Peyer's patch (tissue), 4 donors: ENCODE measurements at places on chromosomes 3 and 15. TPM values are rescaled to one million over a fixed set of nuclear protein-coding genes. Genes with fewer than 3 reads are reported as not detected.

- no peak for DNase-seq
These were observed 15.7 kb downstream of the AQR start for GRCh38 chr15:34953851-34954250.

DNA sequence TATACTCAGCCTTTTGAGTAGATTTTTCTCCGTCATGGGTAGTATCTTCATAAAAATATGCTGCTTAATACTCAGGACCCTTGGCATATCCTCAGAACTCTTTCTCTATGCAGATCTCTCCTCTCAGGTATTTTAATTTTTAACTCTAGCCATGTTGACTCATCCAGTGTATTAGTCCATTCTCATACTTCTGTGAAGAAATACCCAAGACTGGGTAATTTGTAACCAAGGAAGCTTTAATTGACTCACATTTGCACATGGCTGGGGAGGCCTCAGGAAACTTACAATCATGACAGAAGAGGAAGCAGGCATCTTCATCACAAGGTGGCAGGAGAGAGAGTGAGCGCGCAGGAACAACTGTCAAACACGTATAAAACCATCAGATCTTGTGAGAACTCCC is 129.3 kb upstream of the CD96 start:
- DNase-seq, result no peak

GRCh38 chr3:178456621-178457285 is 79.5 kb upstream of the KCNMB2 start:
- DNase-seq, result no peak

- no peak for DNase-seq
These were observed 76.3 kb downstream of the SMARCC1 start for GRCh38 chr3:47705391-47705790.

DNA sequence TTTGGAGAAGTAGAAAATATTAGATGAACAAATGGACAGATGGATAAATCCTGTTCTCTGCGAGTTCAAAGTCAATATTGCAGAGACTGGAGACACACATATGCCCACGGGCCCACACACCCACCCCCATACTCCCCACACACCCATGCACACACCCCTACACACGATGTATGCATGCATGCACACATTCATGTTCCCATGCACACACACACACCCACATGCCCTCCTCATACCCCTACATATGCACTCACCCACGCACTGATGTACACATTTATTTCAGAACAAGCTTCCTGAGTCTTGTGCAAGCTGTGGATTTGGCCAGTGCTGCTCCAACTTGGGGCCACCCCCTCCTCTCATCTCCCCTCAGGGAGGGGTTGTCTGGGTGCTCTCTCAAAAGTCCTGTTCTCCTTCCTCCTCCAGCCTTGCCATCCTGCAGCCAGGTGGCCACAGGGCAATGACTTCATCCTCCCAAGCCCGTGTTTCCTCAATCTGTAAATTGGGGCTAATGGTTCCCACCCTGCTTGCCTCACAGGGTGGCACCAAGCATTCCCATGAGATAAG is 16.4 kb downstream of the MAPKAPK3 start:
- DNase-seq, result no peak

DNA sequence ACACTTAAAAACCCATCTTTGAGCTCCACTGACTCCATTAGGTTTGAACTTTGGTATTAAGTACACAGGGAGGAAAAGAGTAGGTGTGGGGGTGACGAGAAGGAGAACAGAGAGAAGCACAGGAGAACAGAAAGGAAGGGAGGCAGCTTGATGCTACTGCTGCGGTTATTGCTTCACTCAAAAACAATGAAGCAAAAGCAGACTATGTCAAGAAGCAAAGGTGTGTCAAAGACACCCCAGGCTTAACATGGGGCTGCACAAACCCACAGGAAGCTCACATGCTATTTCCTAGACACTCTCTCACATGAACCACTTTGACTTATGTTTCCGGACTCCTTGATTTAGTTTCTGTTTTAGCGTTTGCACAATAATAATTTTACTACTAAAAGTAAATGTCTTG is 961.0 kb upstream of the CFAP20DC start:
- no peak for DNase-seq

- DNase-seq, result no peak
These were observed 3.2 kb upstream of the ANKRD63 start for GRCh38 chr15:40286061-40286532.

DNA sequence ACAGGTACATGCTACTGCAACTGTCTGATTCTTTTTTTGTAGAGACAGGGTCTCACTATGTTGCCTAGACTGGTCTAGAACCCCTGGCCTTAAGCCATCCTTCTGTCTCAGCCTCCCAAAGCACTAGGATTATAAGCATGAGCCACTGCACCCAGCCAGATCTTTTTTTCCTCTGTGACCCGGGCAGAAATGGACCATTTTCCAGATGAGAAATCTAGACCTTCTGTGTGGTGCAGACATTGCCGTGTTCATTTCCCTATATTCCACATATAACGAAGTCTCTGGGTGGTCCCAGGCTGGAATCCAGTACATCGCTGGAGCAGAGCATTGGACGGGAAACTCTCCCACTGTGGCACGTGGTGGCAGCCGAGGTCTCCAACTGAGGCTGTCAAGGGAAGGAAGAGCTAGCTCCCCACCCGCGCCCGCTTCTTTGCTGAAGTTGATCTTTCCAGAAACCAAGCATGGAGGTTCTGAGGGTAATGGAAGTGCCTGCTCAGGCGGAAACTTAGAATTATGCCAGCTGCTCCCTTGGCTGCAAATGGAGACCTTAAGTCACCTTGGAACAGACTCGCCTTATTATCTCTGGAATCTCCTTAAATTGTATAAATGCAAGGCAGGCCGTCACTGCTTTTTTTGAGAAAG is 23.1 kb upstream of the TXNRD3 start:
- no peak for DNase-seq

DNA sequence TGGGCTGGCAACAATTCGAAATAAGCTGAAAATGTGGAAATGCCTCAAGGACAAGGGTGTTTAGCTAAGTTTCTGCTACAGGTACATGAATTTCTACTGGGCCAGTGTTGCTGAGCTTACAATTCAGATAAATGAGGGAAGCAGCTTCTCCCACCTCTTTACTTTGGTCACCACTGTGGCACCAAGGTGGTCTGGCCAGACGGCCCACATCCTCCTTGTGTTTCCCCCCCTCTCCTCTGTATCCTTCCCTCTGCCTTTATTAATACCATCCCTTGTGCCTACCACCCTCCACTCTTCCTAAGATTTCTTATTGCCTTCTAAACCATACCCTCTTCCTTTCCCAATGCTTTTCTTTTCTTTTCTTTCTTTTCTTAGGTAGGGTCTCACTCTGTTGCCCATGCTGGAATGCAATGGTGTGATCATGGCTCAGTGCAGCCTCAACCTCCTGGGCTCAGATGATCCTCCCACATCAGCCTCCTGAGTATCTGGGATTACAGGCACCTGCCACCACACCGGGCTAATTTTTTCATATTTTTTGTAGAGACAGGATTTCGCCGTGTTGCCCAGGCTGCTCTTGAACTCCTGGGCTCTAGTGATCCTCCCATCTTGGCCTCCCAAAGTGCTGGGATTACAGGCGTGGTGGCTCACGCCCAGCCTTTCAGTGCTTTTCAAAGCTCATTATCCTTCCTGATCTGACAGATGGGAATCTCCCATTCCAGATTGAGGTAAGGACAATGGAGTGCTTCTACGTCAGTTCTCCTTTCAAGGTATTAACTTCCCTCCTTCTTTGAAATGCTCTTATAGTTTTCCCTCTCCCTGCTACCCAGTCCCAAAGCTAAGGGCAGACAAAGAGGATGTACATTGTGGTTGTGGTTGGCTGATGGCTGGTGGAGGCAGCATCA is 14.8 kb downstream of the ANXA2 start:
- no peak for DNase-seq

DNA sequence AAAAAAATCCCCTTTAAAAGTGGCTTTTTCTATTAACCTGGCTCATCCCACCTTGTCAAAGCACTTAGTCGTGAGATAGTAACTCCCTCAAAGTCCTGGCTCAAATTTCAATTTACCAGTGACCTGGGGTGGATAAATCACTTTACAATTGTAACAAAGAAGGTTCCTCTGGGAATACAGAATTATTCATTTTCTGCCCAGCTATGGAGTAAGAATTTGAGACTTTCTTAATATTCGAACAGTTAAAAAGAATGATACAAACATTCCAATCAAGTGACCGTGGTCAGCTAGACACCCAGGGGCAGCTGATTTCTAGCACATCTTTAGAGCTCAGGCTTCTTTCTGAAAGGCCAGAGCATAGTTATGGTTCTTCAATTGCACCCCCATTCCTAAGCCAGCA is 291.0 kb upstream of the TGFBR2 start:
- no peak for DNase-seq

DNA sequence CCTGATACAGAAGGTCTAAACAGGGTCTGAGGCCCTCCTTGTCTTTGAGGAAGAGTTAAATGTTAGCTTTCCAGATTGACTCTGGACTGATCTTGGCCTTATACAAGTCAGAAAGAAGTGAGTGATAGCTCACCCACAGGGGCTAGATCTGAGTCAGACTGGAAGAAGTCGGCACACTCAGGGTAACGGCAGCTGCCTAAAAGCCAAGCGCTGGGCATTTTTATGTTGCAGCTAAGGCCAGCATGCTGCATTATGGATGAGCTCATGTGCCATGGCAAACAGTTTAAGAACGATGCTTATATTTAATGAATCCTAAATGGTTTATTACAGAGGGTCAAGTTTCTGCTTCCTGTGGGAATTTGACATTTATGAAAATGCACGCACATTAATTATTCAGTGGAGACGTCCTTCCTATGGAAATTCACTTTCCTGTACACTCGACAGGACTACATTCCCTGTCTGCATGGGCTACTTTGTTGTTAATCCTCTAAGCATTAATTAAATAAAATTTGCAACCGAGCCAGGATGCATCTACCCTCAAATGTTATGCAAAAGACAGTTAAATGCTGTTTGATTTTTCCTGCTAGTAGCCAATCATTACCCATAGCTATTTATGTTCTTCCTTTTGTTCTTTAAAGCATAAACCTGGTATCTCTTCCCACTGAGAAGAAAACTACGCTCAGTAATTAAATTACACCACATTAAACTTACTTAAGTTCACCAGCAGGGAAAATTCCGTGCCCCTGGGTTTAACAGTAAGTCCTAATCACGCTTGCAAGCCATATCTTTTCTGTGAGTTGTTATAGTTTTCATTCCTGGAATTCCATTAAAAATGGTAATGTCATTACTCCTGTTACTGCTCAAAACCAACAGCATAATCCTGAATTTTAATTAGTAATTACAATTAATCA is 762.7 kb upstream of the CFAP20DC start:
- DNase-seq, result no peak

The AMOTL2 gene
- total RNA-seq, result 72.8 TPM

The THAP10 gene
- 1.2 TPM for total RNA-seq

The GHSR gene
- not detected for total RNA-seq

The C3orf49 gene
- total RNA-seq, result not detected

The RETNLB gene
- total RNA-seq, result 11.4 TPM

The ARL6 gene
- 7.4 TPM for total RNA-seq
